ENCODE measurements at places on chromosomes 1 and 21.
A peak's percentile ranks its signal among the peaks of the same experiment; 100 is the strongest.

- no peak for DNase-seq
These were observed 153.3 kb downstream of the TOMM20 start for GRCh38 chr1:234975122-234975940.

DNA sequence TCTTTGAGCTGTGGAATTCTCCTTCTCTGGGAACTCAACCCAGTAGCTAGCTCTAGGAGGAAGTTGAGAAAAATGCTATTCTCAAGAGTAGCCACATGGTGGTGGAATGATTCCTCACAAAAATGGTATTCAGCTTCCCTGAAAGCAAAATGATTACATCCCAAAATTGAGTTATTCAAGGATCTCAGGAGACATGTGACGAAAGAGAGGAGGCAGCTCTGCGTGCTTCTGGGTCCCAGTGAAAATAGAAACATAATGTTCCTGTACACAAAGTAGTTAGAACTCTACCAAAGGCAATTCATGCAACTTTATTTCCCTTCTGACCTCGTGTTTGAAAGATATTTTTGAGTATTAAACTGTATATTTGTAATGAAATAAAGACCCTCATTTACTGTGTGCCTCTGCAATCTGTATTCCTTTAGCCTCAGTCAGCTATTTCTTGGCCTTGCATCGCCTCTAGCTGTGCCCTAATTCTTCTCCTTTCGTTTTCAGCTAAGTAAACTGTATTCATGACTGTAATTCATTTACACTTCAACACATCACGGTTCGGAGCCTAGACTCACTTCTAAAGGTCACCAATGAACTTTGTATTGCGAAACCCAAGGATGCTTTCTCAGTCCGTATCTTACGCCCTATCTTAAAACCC lies 167.3 kb downstream of the FASLG start:
- DNase-seq, result peak; percentile 33

DNA sequence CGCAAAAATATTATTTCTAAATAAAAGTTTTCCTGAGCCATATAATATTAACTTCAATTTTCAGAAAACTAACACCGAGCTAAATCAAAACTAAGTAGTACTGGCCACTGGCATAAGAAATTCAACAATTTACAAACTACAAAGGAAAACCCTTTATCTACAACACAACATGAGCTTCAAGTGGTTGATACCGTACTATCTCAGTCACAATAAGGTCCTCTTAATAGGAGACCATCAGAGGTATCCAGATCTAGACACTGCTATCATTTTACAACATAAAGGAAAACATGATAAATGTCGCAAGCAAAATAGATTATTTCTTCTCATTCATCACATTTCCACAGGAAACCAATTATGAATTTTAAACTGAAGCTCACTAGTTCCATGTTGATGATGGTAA lies 39.5 kb downstream of the GATAD2B start:
- DNase-seq, result no peak

DNA sequence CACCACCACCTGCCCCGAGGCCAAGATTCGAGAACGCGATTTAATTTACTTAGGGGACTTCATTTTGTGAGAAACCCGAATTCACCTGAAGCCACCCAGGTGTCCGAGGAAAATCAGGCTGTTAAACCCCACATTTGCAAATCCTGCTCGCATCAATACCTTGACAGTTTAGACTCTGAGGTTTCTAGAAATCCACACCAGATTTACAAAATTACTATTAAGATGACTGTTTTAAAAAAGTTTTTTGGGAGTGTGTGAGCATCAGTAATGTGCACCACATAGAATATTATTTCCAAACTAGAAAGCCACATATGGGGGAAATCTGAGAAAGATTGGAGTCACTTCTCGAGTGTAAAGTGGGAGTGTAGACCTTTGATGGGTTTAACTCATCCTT lies 685 bp downstream of the RIMKLA start:
- DNase-seq, result no peak

DNA sequence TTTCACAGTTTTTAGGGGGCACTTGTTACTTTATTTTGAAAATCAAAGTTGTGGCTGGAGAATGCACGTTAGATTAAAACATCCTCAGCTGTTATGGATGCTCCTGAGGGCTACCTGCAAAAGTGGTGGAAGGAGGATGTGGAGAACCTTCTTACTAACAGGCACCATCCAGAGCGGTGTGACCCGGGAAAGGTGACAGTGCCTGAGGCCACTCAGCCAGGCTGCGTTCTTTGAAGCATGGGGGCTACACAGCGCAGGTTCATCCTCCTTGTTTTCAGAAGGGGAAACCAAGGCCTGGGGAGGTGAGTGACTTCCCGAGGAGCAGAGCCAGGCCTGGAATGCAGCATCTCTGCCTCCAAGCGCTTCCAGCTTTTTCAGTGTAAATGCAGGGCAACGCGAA lies 24.0 kb downstream of the DMRTB1 start:
- DNase-seq, result no peak

GRCh38 chr1:160862203-160863060 lies at the start of gene CD244:
Gene CD244, minus strand, starts transcription at chr1:160862887. Its CDS starts 210 bp downstream, at chr1:160862677.
- no peak for DNase-seq

- DNase-seq, result no peak
These were observed 139.8 kb downstream of the KAZN start for GRCh38 chr1:14738235-14738634.

GRCh38 chr1:245091818-245092637 lies 62.8 kb upstream of the KIF26B start:
- DNase-seq, result no peak

DNA sequence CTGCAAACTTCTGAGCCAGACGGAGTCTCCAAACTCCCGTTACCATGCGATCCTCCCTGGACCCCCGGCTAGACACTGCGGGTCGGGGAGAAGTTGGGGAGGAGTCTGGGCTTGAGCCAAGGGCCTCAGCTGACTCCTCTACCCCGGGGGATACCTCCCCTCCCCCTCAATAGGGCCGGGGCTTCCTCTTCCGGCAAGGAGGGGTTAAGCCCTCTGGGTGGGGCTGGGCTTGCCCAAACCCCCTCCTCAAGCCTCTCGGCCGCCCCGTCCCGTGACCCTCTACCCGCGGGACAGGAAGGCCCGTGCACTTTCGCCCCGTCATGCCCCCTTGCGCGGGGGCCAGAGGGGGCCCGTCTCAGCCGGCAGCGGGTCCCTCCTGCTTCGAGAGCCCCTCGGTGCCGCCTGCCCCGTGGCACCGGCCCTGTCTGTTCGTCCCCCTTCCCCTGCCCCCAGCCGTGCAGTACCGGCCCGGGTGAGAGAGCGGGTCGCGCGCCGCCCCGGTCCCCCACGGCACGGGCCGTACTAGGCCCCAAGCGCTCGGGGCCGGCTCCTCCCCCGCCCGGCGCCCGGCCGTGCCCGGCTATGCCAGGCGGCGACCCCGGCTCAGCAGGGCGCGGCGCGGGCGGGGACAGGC lies 652 bp downstream of the ARL8A start:
- no peak for DNase-seq

GRCh38 chr1:162383516-162383915 lies 2.0 kb downstream of the C1orf226 start:
- no peak for DNase-seq

DNA sequence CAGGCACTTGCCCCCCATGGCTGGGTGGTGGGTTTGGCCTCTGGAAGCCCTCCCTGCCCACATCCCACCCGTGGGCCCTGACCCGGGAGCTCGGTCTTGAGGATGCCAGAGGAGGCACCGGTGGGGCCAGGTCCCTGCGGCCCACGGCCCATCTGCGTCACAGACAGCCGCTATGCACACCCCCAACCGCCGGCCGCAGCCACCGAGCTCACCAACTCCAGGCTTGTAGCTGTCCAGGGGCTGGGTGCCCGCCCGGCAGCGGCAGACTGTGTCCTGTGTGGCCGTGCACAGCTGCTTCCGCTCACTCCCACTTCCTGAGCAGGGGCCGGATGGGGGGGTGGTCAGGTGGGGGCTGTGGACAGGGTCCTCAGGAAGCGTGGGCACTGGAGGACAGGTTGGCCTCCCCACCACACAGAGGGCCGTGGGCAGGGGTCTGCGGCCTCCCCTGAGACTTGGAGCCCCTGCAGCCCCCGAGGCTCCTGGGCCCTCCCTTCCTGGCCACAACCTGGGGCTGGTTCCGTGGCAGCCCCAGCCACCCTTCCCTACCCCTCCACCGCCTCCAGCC lies 1.1 kb downstream of the TNFRSF4 start:
- no peak for DNase-seq

GRCh38 chr1:223761411-223761810 lies 49.1 kb downstream of the CAPN2 start:
- DNase-seq, result no peak

- DNase-seq, result no peak
These were observed 9.3 kb downstream of the SLAMF7 start for GRCh38 chr1:160748181-160748877.

DNA sequence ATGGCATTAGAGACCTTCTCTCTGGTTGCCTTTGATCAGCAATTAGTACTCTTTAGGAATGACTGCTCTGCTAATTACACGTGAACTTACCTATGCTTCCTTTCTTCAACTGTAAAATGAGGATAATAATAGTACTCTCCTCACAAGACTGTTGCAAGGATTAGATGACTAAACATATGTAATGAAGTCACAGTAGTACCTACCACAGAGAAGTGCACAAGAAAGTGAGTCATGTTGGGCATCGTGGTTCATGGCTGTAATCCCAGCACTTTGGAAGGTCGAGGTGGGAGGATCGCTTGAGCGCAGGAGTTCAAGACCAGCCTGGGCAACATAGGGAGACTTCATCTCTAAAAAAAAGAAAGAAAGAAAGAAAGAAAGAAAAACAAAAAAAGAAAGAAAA lies 68.1 kb upstream of the AK4 start:
- DNase-seq, result no peak

GRCh38 chr1:112308716-112309115 lies 87.3 kb upstream of the CTTNBP2NL start:
- DNase-seq, result peak; percentile 43

GRCh38 chr1:10784998-10785727 lies 11.3 kb downstream of the CASZ1 start:
- DNase-seq, result no peak

DNA sequence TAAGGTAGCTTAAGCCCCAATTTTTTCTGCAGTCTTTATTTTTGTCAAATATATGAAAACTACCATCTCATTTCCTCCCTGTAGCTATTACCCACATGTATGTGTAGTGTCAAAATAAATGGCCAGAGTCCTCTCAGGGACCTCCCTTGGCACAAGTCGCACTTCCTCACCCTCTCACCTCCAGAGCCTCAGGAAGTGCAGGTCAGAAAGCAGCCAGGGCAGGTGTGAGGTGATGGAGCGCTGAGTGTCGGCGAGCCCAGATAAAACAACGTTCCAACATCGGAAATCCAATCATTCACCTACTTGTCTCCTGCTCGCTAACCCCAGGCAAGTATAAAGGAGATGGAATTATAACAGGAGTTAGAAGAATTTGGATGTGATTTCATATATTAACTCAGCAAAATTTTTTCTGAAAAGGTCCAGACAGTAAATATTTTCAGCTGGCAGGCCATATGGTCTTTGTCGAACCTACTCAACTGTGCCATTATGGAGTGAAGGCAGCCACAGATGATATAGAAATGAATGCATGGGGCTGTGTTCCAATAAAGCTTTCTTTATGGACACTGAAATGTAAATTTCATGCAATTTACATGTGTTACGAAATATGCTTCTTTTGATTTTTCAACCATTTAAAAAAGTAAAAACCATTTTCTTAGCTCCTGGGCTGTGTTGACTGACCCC lies 76.8 kb upstream of the ERG start:
- no peak for DNase-seq

GRCh38 chr1:3168678-3169077 lies 99.7 kb downstream of the PRDM16 start:
- no peak for DNase-seq

- DNase-seq, result no peak
These were observed 57.5 kb upstream of the PRKACB start for GRCh38 chr1:84086616-84087015.

GRCh38 chr1:18989896-18990295 lies 33.4 kb upstream of the IFFO2 start:
- DNase-seq, result no peak

DNA sequence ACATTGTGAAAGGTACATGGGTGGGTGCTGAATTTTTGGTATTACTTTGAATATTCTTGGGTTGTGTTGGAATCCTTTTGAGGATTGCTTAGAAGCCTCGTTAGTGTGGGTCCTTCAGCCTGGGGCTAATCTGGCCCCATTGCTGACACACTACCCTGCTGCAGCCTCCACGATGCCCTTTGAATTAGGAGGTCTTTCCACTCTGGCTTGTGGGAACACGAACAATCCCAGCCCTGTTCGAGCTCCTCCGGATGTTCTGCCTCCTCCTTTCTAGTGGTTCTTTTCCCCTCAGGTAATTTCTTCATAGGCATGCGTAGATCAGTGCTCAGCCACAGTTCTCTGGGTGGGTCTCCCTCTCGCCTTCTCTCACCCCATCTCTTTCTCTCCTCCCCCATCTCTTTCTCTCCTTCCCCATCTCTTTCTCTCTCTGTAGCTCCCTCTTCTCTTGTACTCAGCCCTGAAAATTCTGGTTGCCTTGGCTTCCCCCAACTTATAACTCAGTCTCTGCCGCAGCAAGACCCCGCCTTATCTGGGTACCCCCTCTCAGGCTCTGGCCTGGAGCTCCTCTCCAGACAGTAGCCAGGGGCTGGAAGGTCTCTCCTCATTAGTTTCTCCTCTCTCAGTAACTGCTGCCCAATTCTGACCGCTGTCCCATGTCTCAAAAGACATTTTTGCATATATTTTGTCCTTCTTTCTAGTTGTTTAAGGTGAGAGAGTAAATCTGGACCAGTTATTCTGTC lies 46.0 kb upstream of the SLC19A1 start:
- DNase-seq, result no peak

DNA sequence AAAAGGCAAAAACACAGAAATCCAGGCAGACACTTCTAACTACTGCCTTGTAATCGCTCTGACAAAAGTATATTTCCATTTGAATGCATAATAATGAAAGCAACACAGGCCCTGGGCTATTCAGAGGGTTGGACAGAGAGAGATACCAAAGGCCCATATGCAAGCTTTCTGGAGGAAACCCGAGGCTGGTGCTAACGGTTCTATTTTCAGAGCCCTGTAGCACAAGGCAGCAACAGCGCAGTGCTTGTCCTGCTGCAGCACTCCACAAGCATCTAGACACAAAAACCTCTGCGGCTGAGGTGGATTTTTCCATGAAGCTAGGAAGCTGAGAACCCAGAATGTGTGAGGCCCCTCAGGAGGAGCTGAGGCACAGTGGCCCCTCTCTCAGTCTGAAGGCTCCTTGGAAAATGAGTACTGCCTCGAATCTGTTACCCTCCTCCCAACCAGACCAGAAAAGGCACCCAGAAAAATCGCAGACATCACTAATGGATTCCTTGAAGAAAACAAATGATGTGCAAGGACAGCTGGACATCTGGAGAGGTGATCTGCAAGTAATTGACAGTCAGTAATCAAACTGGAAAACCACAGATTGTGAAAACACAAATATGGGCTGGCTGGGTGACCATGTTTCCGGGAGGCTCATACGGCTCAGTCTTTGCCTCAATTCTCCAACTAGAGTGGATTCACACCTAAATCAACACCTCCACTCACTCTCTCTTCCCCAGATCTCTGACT lies 54.0 kb downstream of the COLGALT2 start:
- DNase-seq, result no peak

GRCh38 chr21:27572696-27573095 lies 605.8 kb upstream of the ADAMTS5 start:
- no peak for DNase-seq
